T-cell (primary cell): ENCODE measurements at places on chromosomes 16 and 17. TPM values are rescaled to one million over a fixed set of nuclear protein-coding genes. Genes with fewer than 3 reads are reported as not detected.

DNA sequence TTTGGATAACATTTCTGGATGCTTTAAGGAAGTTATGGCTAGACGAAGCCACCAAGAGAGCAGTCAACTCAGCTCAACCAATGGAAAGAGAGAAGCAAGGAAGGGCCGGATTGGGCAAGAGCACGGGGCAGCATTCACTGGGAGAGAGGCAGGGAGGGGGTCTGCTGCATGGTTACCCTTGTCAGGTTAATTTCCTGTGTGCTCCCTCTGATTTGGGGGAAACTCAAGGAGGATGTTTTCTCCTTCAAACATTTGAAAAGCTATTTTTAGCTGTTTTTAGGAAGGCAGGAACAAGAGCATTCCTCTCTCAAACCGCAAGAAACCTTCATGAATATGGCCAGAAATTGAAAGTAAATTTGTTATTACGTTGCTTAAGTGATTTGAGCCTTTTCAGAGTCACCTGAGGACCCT is 118.5 kb upstream of the ZFHX3 start:
- no peak for DNase-seq

DNA sequence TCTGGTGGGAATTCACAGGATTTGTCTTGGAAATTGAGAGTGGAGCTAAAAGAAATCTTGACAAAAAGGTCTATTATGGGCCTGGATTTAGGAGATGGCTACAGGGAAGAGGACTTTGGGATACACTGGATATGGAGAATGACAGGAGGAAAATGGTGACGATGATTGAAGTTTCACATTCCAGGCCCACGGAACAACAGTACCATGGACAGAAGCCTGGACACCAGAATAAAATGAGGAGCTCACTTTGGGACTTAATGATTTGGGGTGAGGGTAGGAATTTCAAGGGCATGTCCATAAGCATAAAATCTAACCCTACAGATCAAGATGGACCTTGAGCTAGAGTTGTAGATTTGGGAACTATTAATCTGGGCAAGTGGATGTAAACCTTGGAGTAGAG is 47.8 kb upstream of the DNAH9 start:
- DNase-seq = no peak

The SP6 gene
- total RNA-seq = 0.13 TPM

DNA sequence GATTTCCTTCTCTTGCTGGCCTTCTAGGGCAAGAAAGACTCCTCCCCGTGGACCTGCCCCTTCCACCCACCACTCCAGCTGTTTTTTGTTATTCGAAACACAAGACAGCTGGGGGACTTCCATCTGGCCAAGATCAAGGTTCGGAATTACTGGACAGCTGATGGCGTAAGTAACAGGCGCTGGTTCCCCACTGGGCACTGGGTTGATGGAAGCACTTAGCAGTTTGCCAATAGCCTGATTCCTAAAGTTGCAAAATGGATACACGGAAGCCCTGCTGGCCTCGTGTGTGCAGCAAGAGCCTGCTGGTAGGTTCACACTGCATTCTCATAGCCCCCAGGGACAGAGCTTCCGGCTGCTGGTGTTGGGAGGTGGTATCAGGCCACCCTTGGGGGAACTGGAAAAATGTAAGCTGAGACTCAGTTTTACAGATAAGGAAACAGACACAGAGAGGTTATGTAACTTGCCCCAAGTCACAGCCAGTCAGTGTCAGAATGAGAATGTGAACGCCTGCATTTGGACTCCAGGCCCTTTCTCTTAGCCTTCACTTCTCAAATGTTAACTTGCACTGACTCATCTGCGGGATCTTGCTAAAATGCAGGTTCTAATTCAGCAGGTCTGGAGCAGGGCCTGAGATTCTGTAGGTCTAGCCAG is 171.7 kb downstream of the KATNIP start:
- no peak for DNase-seq

The ZNF205 gene
- total RNA-seq = not detected

DNA sequence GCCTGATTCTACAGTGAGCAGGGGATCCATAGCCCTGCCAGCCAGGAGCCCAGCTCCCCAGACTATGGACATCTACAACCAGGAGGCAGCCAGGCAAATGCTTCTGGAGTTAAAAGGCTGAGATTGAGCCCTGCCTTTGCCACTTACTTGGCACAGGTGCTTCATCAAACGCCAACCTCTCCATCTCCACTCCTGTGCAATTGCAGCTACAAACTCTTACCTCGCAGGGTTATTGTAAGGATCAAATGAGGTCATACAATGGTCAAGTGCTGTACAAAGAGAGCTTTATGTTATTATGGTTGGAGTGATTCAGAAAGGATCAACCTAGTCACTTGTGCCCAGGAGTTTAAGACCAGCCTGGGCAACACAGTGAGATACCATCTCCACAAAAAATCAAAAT is 9.8 kb upstream of the MYO18A start:
- DNase-seq = no peak

The TBC1D3 gene
- 8.8 TPM for total RNA-seq

DNA sequence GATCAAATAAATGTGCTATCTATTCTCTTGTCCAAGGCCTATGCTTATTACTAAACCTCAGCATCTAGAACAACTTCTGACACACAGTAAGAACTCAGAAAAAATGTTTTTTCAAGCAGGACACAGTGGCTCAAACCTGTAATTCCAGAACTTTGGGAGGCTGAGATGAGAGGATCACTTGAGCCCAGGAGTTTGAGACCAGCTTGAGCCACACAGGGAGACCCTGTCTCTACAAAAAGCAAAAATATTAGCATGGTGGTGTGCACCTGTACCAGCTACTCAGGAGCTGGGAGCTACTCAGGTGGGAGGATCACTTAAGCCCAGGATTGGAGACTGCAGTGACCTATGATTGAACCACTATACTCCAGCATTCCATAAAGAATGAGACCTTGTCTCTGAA is 32.5 kb downstream of the USP32 start:
- no peak for DNase-seq

The CDRT15 gene
- not detected for total RNA-seq

The RUNDC3A gene
- total RNA-seq = 0.38 TPM

DNA sequence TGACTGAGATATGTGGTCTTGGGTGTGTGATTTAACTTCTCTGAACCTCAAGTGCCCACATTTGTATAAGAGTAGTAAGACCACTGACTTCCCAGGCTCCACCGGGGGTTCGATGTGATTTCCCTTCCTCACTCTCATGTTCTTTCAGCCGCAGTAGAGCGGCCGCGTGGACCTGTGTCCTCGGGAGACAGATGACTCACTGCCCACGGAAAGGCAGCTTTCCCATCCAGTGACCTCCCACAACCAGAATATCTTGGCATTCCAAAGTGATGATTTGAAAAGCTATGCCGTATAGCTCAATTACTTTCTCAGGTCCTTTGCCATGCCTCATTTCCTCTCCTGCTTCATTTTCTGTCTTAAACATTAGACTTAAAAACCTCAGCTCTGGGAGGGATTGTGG is 73.6 kb downstream of the IL21R start:
- no peak for DNase-seq

GRCh38 chr16:55369151-55369550 is 45.1 kb downstream of the IRX6 start:
- no peak for DNase-seq

DNA sequence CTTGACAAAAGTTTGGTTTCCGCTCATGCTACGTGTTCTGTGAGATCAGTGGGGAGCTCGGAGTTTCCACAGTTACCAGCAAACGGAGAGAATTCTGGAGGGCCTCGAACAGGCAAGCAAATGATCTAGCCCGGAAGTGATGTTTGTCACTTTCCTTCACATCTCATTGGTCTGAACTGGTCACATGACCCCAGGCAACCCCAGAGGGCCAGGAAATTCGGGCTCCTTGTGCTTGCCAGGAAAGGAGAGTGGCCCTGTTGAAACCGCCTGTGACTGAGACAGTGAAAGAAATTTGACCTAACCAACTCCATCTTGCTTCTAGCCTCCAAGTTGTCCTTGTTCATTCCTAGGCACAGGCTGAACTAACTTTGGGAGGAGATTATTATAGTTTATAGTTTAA is 23.0 kb downstream of the SPPL2C start:
- no peak for DNase-seq

- DNase-seq = no peak
Measured at GRCh38 chr17:79453481-79453880, 157.4 kb downstream of the RBFOX3 start.

DNA sequence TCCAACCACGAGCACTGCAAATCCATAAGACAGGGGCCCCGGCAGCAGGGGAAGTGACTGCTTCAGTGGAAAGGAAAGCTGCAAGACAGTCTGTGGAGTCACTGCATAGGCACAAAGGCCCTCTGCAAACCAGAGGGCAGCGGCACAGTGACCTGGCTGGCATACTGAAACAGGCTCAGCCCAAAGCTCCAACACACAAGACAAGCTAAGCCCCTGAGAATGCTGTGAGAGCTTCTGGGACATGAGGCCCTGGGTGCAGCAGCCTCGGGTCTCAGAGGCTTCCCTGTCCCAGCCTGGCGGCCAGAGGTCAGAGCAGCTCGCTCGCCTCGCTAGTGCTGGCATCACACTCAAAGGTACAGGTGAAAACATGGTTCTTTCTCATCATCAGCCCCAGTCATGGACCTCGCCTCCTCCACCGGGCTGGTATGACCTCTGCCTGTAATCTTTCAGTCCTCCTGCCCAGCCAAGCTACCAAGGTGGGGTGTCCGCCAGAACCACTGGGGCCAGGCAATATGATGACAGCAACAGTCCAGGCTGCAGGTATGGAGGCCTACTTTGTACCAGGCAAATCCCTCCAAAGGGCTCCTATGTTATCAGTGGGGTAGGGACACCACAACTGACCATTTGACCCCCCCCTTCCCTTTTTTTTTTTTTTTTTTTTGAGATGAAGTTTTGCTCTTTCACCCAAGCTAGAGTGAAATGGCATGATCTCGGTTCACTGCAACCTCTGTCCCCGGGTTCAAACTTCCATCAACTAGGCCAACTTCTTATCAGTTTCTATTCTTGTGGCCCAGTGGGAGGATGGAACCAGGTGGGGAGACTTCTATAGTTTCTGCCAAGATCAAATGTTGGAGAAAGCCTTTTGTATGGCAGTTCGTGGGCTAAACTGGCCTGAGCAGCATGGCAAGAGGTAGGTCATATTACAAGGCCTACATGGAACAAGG is 19.2 kb downstream of the ST3GAL2 start:
- DNase-seq = no peak

The CSH1 gene
- not detected for total RNA-seq

The SRL gene
- total RNA-seq = not detected
